ENCODE measurements at places on chromosomes 13 and 19. TPM values are rescaled to one million over a fixed set of nuclear protein-coding genes. Genes with fewer than 3 reads are reported as not detected.
A peak's percentile ranks its signal among the peaks of the same experiment; 100 is the strongest.

The NALCN gene
- total RNA-seq: 0.42 TPM

The TMEM255B gene
- 4.1 TPM for total RNA-seq

The ZNF850 gene
- total RNA-seq: 2.3 TPM

The PRRG2 gene
- 2.5 TPM for total RNA-seq

The ZIC5 gene
- not detected for total RNA-seq

The PTGIR gene
- total RNA-seq: 5.9 TPM

DNA sequence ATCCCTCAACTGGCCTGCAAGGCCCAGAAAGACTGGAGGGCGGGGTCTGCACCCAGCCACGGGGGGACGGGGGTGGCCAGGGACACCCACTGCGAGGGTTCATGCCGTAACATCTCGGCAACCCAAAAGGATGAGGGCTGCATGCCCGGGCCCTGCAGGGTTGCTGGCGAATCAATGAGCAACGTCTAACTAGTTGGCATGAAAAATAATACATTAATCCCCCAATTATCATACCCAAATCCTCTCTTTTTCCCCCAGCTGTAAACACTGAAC, 232.2 kb downstream of the TUBA3C start:
- H3K27ac ChIP-seq: no peak overlapping the region
- H3K4me3 ChIP-seq: no peak overlapping the region
- no peak for DNase-seq
- no peaks in the 10 kb centered on the region for H3K4me1 ChIP-seq
- no peaks in the 10 kb centered on the region for H3K27me3 ChIP-seq

DNA sequence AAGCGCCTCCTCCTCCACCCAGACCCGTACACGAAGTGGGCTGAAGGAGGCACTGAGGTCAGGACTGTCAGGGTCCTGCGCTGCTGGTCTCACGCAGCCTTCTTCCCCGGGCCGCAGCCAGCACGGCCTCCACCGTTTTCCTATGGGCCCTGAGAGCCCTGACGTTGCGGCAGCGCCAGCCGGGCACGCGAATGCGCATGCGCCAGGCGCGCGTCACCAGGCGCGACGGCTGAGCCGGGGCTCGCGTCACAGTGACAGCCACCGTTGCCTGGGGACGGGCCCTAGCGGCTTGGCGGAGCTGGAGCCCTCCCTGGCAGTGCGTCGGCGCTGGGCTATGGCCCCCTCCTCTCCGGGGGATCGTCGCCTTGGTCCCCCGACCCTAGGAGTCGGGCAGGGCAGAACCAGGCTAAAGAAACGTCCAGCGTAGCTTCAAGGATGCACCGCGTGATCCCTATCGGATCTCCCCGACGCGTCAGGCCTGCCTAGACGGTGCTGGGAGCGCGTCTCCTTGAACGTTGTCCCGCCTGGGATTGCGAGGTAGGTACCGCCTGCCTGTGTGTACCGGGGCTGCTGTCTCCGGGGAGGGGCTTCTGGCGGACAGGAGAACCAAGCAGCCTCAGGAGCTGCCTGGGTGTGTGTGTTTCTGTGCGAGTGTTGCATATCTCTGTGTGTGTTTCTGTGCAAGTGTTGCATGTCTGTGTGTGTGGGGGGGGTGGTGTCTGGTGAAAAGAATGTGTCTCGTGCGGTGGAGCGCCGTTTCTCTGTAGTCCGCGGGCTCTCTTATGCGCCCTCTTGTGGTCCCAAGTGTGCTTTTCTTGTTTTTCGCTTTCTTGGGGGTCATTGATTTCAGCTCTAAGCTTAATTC, 43.2 kb downstream of the ZNF571 start:
- no peak overlapping the region for H3K27ac ChIP-seq
- DNase-seq: no peak
- H3K4me1 ChIP-seq: no peaks in the 10 kb centered on the region

DNA sequence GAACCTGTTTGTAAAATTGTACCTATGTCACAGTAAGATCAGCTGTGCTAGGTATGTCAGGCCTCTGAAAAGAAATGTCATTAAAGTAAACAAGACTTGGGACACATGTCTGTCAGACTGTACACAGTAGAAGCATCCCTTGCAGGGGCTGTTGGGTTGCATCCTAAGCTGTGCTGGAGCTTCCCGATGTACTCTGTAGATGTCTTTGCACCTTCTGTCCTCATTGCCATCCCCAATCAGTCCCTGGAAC, 48.7 kb upstream of the GPR183 start:
- H3K4me1 ChIP-seq: peaks cover 29% of the 10 kb centered on the region
- DNase-seq: peak; percentile 91
- H3K27me3 ChIP-seq: no peaks in the 10 kb centered on the region
- peak overlapping the region; percentile 65 for H3K27ac ChIP-seq
- H3K36me3 ChIP-seq: peaks cover 4% of the 10 kb centered on the region

- H3K27ac ChIP-seq: no peak overlapping the region
- H3K36me3 ChIP-seq: no peaks in the 10 kb centered on the region
- DNase-seq: no peak
- no peaks in the 10 kb centered on the region for H3K4me1 ChIP-seq
Measured at GRCh38 chr13:62544928-62545327, 1129.3 kb upstream of the PCDH20 start.

DNA sequence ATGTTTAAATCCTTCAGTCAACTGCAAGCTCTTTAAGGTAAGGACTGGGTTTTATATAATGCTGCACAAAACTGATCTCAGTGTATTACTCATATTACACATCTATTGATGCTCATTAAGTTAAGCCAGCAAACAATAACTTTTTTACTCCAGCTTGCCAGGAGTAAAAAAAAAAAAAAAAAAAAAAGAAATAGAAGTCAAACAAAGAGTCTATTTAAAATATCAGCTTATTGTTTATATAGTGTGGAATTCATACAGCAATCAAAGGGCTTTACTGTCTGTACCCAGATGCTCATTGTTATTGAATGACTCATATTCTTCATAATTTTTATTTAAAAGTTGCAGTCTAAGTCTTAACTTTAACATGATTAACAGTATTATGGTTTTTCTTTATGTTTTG, 21.8 kb upstream of the KBTBD7 start:
- no peak overlapping the region for H3K4me3 ChIP-seq
- H3K4me1 ChIP-seq: peaks cover 16% of the 10 kb centered on the region
- no peaks in the 10 kb centered on the region for H3K27me3 ChIP-seq

- H3K4me1 ChIP-seq: peaks cover 6% of the 10 kb centered on the region
- no peaks in the 10 kb centered on the region for H3K36me3 ChIP-seq
- no peak for DNase-seq
- H3K27ac ChIP-seq: no peak overlapping the region
- no peaks in the 10 kb centered on the region for H3K27me3 ChIP-seq
- H3K4me3 ChIP-seq: no peak overlapping the region
Measured at GRCh38 chr13:24097064-24097463, 63.5 kb upstream of the SPATA13 start.

- DNase-seq: no peak
- peaks cover 13% of the 10 kb centered on the region for H3K4me1 ChIP-seq
- no peaks in the 10 kb centered on the region for H3K27me3 ChIP-seq
- no peaks in the 10 kb centered on the region for H3K36me3 ChIP-seq
Measured at GRCh38 chr13:34152409-34152808, 334.5 kb downstream of the RFC3 start.

GRCh38 chr13:99174533-99175100, 26.0 kb upstream of the UBAC2 start:
- H3K27me3 ChIP-seq: peaks cover 14% of the 10 kb centered on the region
- no peaks in the 10 kb centered on the region for H3K36me3 ChIP-seq
- no peak overlapping the region for H3K4me3 ChIP-seq
- DNase-seq: no peak
- no peaks in the 10 kb centered on the region for H3K4me1 ChIP-seq

- peak overlapping the region; percentile 71 for H3K4me3 ChIP-seq
- no peaks in the 10 kb centered on the region for H3K27me3 ChIP-seq
- peaks cover 27% of the 10 kb centered on the region for H3K4me1 ChIP-seq
- DNase-seq: peak; percentile 97
Measured at GRCh38 chr19:3047496-3048189, 14.7 kb downstream of the TLE5 start.

- no peak for DNase-seq
- H3K27ac ChIP-seq: no peak overlapping the region
- no peaks in the 10 kb centered on the region for H3K27me3 ChIP-seq
- H3K4me3 ChIP-seq: no peak overlapping the region
- no peaks in the 10 kb centered on the region for H3K4me1 ChIP-seq
Measured at GRCh38 chr13:90302107-90302506, 1045.4 kb upstream of the MIR17HG start.

DNA sequence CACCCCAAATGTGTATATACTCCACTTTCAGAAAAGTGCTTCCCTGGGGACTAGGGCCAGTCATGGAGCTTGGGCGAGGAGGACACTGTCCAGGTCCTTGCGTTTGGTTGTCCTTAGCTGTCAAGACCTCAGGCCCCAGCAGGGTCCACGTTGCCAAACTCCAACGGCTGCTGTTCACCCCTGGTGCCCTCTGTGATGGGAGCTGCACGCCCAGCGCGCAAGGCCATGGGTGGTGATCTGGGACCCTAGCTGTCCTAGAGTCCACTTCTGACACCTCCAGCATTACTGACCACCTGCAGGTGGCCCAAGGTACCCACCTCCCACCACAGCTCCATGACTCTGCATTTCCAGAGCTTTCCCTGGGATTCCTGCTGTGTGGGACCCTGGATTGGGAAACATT, 4.0 kb downstream of the LRP3 start:
- no peak for DNase-seq
- peaks cover 21% of the 10 kb centered on the region for H3K4me1 ChIP-seq
- peaks cover 41% of the 10 kb centered on the region for H3K36me3 ChIP-seq
- H3K27me3 ChIP-seq: no peaks in the 10 kb centered on the region

- no peak for DNase-seq
- no peak overlapping the region for H3K4me3 ChIP-seq
Measured at GRCh38 chr19:1412995-1413800, 5.8 kb downstream of the DAZAP1 start.

- H3K4me1 ChIP-seq: peaks cover 15% of the 10 kb centered on the region
- H3K36me3 ChIP-seq: no peaks in the 10 kb centered on the region
- H3K27ac ChIP-seq: no peak overlapping the region
- H3K27me3 ChIP-seq: no peaks in the 10 kb centered on the region
- no peak overlapping the region for H3K4me3 ChIP-seq
Measured at GRCh38 chr13:98203646-98204326, 26.7 kb upstream of the RNF113B start.

Measured in esophagus muscularis mucosa (tissue), 4 donors.